Stimulated activated CD4-positive, alpha-beta T cell treated with anti-CD3 and anti-CD28 coated beads, Interleukin-4, amount 100 ng/mL, for 4 hours (primary cell): ENCODE measurements at places on chromosomes 3 and 15.
A peak's percentile ranks its signal among the peaks of the same experiment; 100 is the strongest.

- DNase-seq = peak; percentile 66
These were observed 456.3 kb downstream of the FOXP1 start for GRCh38 chr3:71127052-71127831.

- DNase-seq = no peak
These were observed 132.5 kb downstream of the DOCK3 start for GRCh38 chr3:50807266-50807665.

DNA sequence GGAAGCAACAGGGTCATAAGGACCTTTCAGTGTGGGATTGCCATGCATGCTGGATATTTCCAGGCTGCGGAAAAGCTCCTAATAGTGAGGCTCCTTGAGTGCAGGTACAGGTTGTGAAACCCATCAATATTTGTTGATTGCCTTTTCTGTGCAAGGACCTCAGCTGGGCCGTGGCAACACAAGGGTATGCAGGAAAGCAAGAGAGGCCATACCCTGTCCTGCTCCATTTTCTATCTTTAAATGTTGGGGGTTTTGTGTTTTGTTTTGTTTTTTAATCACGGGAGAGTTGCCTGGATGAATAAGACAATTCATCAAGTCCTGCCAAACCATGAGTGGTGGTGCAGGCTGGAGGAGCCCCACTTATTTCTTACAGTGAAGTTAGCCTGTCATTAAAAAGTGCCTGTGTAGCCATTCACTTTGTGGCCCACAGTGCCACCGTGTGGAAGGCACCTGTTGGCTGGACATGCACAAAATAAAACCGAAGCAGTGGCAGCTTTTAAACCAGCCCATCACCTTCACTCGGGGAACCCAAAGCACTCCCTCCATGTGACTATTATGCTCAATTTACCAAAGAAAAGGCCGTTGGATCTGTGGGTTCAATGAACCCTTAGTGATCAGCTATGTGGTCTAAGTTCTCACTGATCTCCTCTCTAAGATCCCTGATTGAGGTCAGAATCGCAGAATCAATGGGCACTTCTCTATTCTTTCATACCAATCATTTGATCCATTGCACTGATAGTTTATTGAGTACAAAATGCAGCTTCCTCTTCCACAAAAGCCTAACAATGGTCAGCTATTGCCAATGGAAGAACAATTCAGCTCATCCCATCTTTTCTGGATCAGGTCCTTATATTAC lies 42.2 kb downstream of the CLDN18 start:
- DNase-seq = no peak

- DNase-seq = no peak
These were observed 18.0 kb downstream of the CCR8 start for GRCh38 chr3:39347586-39347876.

DNA sequence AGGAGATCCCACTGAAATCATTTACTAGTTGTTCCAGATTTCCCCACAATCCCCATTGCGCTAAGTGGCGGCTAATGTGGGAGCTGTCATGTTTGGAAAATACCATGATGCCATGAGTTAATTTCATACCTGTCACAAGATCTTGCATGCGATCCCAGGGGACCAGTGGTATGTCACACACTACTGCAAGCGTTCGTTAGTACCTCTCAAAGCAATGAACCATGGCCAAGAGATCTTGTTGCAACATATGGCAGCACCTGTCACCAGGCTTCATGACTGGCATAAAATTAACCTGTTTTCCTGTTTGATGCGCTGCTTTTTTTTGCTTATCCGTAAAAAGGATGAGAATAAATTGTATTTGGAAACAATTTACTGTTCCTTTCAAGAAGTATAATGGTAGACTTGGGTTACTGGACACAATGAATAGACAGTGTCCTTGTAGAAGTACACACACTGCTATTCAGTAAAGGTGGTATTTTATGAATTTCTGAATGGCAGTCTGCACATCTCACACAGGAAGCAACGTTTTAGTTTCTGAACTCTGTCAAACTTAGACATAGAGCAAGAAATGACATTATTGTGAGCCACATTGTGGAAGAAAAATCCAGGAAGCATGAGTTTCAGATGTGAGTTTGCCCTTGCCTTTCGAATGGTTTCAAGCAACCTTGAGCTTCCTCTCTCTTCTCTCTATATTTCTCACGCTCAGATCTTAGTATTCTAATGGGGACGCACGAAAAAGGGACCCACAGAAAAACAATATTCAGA lies 81.9 kb downstream of the CHL1 start:
- DNase-seq = no peak

- no peak for DNase-seq
These were observed 120.8 kb downstream of the FEZF2 start for GRCh38 chr3:62252438-62253157.

- DNase-seq = no peak
These were observed 620.3 kb downstream of the ZPLD1 start for GRCh38 chr3:103055021-103055520.

DNA sequence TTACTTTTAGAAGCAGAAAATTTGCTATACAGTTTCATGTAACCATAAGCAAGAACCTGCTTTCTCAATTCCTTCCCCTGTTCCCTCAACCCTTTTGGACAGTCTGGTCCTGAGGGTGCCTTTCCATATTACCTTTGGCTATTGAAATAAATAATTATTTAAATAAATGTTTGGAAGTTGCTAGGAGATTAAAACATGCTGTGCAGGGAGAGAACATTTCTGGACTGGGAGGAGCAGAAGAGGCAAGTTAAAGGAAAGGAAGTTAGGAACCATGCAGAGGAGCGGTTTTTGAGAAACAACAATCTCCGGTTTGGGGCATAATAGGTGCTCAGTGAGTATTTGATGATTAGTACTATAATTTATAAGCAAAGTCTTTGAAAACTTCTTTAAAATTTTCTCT lies 41.8 kb downstream of the ZNF609 start:
- no peak for DNase-seq

GRCh38 chr3:150069633-150070032 lies 98.9 kb upstream of the PFN2 start:
- no peak for DNase-seq

DNA sequence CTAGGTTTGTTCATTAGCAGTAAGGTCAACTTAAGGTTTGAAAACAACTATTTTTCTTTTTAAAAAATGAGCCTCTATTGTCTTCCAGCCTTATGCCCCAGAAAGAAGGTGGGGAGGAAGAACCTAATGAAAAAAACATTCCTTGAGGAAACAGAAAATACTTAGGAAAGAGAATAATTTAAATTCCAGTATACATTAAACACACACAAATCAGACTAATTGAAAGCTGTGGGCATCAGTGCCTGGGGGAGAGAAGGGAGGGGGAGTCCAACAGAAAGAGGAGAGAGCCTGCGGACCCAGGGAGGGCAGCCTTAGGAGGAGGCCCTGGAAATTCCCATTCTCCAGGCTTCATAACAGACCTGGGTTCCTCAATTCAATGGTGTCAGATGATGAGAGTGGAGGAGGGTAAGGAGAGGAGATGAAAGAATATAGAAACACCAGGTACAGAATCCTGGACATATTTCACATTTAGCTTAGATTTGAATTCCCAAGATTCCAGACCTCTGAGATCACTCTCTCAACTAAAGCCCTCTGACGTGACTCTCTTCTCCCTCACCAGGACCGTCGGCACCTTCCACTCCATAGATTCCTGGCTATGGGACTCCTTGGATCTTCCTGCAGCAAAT lies 320.5 kb upstream of the UMPS start:
- no peak for DNase-seq

- no peak for DNase-seq
These were observed 58.8 kb upstream of the TRPM1 start for GRCh38 chr15:31160297-31160696.
